ENCODE measurements at places on chromosomes 5 and 9.

DNA sequence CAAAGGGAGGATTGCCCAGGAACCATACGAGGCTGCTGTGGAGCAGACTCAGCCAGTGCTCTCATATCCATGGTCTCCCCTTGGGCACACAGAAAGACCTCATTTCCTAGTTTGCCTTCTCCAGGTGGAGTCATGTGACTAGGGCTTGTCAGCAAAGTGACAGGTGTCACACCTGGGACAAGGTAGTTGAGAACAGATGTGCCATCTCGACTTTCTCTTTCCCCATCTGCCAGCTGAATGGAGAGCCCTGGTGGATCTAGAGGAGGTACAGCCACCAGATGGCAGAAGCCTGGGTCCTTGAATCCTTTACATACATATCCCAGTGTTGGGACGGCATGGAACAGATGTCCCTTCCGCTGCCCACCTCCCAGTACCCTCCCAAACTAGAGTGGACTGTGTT lies 42.9 kb upstream of the ALDOB start:
- no peak for DNase-seq

GRCh38 chr5:135140446-135141204 lies 106.6 kb upstream of the PITX1 start:
- DNase-seq = no peak

- DNase-seq = peak; percentile 80
These were observed 4.4 kb downstream of the CRB2 start for GRCh38 chr9:123360161-123361085.

DNA sequence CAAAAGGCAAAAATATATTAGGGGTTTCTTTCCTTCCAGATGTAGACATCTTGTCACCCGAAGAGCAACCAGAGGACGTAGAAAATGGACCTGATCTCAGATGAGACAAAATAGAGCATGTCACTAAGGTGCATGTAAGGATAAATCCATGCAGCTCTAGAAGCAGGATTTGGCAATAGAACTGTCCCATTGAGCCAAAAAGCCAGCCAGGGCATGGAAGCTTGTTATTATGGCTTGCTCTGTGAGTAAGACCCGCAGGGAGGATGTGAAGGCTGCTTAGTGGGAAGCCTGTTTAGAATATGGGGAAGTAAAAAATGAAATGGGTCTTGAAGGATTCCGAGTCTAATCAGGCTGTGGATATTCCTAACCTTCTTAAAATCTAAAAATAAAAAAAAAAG lies 165.6 kb upstream of the MPDZ start:
- no peak for DNase-seq

- peak; percentile 15 for DNase-seq
These were observed 49.7 kb upstream of the GRAMD2B start for GRCh38 chr5:126373375-126374108.

DNA sequence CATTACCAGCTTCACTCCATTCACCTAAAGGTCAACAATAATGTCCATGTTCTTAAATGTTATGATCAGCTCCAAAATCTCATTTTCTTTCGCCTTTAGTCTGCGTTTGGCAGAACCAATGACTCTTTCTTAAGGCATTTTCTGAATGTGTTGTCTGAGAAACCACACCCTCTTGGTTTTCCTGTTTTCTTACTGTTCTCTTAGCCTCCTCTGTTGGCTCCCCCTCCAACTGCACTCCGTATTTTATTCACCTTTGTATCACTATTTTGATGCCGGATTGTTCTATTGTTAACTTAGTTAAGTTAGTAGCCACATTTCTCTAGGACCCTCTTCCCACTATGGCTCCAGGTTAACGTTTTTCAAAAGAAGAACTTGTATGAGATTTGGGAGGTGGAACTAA lies 185.6 kb downstream of the DMAC1 start:
- no peak for DNase-seq

GRCh38 chr5:134968055-134968454 lies 348 bp downstream of the CATSPER3 start:
- no peak for DNase-seq

GRCh38 chr9:93653760-93654159 lies 77.4 kb downstream of the PHF2 start:
- no peak for DNase-seq

DNA sequence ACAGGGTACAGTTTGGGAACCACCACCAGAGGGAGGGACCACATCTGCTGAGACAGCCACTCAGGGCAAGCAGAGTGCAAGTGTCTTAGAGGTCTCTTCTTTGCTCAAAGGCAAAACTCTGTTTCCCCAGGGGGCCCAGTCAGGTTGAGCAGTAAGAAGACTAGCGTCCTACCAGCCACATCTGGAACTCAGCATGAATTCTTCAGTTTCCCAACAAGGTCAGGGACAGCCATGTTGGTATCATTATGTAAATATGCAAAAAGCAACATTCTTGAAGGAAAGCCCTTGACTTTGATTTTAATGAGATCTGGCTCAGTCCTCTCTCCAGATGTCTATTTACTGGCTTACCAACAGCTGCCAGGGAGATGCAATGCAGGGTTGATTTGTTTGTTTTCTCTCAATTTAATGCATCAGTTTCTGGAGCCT lies 46.7 kb downstream of the TGFBI start:
- DNase-seq = no peak

GRCh38 chr9:80117031-80117430 lies 545.3 kb downstream of the TLE4 start:
- DNase-seq = no peak

DNA sequence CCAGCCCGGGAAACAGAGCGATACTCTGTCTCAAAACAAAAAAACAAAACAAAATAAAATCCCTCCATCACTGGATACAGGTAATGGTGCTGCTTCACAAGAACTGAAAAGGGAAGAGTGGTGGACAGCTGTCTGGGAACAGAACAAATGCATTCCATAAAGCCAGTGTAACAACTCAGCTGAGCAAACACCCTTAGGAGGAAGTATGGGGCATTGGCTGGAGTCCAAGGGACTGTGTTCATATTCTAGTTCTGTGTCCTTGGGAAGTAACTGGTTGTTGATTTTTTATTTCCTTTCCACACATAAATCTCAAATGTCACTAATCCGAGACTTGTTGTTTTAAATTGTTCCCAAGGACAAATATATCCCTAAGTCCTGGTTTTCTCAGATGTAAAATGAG lies 38.3 kb downstream of the HTR1A start:
- no peak for DNase-seq

DNA sequence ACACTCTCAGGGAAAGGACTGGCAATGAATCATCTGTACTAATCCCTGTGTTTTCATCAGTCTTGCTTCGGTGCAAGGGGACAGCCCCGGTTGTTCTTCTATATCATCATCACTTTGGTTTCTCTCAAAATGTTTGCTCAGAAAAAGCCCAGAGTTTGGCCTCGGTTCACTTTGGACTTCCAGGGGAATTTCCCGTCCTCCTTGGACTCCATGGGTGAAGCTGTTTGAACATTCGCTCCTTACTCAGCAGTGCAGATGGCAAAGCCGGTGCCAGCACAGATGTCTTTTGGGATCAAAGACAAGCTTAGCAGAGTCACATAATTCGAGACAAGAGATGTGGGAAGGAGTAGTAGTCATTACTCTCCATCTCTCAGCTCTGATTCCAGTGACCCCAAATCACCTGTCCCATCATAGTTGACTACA lies 69.8 kb upstream of the TNFSF8 start:
- DNase-seq = peak; percentile 46

DNA sequence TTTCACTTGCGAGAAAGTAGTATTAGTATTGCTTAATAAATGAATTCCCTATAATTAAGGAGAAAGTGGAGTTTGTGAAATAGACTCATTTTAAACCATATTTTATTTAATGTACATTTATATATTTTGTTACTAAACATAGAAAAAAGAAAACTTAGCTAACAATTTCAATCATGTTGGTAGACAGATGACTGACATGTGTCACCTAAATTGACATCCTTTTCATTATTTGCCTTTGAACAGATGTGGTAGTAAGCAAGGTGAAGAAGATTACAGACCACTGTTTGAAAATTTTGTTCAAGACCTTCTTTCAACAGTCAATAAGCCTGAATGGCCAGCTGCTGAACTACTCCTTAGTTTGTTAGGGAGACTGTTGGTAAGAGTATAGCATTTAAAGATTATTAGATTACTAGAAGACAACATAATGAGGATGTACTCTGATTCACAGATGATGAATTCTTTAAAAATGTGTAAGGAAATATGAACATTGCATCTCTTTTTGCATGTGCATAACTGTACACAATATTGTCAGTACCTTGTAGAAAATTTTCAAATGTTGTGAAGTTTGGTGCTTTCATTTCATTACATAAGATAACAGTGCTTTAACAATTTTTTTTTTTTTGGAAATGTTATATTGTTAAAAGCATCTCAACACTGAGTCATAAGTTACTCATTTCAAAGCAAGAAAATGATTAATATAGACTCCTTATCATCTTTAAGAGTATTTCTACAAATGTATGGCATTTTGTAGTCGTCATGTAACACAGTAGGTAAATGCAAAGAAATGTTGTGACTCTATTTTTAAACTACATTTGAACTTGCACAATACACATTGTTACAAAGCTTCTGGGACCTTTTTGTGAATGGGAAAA lies 139.5 kb downstream of the NIPBL start:
- no peak for DNase-seq

DNA sequence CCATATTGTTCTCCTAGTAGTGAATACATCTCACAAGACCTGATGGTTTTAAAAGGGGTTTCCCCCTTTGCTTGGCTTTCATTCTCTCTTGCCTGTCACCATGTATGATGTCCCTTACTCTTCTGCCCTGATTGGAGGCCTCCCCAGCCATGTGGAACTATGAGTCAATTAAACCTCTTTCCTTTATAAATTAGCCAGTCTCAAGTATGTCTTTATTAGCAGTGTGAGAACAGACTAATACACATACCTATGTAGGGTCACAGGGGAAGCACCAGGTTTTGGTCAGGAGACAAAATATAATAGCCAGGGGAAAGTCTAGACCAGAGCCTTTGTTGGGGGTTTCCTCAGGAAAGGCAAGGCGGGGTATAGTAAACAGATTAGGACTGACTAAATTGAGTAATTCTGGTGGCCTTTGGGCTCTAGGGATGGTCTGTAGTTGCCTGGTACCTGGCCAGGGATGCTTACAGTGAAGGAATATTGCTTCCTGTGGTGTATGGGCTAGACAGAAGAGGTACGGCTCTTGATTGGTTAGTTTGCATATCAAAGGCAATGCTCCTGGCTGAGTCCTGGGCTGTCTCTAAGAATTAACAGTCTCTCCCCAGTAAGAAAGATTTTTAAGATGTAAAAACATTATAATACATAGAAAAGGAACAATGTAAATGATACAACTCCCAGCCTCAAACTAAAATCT lies 254.5 kb downstream of the ELAVL2 start:
- DNase-seq = no peak

DNA sequence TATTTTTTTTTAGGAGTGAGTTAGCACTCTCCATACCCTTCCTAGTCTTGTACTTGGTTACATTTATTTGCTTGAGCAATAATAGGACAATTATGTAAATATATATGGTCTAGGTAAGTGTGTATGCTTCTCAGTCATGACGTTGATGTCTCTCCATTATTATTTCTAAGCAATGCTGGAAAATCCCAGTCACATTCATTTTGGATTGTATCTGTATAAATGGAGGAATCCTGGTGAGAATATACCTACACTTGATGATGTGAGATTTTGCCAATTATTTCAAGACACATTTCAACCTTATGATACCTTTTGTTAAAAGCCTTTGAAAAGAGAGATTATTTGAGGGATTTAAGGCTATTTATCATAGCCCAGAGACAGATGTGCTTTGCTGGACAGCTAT lies 2244.5 kb upstream of the WWC1 start:
- no peak for DNase-seq

- no peak for DNase-seq
These were observed 12.5 kb downstream of the GLIS3 start for GRCh38 chr9:4287386-4287785.

GRCh38 chr9:95920017-95920416 lies 44.5 kb downstream of the ERCC6L2 start:
- DNase-seq = no peak

GRCh38 chr5:55175781-55176175 lies 2.8 kb upstream of the CDC20B start:
- no peak for DNase-seq

DNA sequence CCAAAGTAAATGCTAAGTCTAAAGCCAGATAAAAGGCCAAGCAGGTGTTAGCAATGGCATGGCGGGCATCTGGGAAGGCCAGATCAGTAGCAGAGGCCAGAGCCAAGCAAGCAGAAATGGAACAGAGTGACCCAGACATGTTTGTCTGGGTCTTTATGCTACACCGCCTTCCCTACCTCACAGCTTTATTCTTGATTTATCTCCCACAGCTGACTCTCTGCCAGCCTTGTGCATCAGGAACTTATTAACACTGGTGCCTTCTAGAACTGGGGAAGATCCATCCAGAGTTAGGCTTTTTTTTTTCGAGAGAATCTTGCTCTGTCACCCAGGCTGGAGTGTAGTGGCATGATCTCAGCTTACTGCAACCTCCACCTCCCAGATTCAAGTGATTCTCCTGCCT lies 112.5 kb upstream of the SLC44A1 start:
- no peak for DNase-seq

GRCh38 chr5:157764531-157764930 lies 21.0 kb downstream of the LSM11 start:
- no peak for DNase-seq

DNA sequence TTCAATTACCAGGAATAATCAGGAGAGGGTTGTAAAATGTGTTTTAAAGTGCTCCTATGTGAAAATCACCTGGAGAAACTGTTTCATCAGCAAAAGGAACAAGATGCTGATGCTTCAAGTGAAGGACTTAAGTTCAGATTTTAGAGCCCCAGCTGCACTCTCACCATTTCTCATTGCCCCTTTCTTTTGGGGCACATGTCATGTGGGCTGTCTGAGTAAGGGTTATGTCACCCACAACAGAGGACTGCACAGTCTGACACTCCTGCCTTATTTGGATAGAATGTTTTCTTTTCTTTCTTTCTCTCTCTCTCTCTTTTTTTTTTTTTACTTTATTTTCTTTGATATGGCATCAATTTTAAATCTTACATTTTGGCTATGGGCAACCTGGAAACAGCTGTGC lies 204.1 kb upstream of the EFNA5 start:
- peak; percentile 5 for DNase-seq

GRCh38 chr9:19255112-19255511 lies 24.6 kb downstream of the DENND4C start:
- DNase-seq = no peak

- no peak for DNase-seq
These were observed 14.9 kb upstream of the CARD19 start for GRCh38 chr9:93081081-93081529.

Data from activated CD8-positive, alpha-beta T cell treated with anti-CD3 and anti-CD28 coated beads for 36 hours (primary cell).